ENCODE measurements at places on chromosomes 2 and 18.

- no peak for DNase-seq
Measured at GRCh38 chr2:120441744-120442471, 96.0 kb downstream of the INHBB start.

DNA sequence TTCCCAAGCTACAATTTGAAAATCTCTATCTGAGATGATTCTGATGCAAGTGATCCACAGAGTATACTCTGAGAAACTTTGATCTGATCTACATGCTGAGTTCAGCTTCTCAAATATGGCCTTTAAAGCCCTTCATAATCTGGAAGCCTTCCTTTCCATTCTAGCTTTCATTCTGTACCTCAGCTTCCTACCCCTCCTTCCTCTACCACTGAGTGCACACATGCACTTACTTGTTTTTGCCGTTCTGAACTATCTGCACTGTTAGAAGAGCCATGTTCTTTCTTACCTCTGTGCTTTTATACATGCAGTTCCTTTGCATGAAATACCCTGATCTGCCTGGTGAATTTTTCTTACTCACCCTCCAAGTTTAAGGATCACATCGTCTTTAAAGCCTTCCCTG lies 25.0 kb downstream of the REL start:
- no peak for DNase-seq

- DNase-seq = no peak
Measured at GRCh38 chr2:239889641-239890121, 135.5 kb downstream of the NDUFA10 start.

- no peak for DNase-seq
Measured at GRCh38 chr2:118817469-118817868, 30.0 kb downstream of the EN1 start.

DNA sequence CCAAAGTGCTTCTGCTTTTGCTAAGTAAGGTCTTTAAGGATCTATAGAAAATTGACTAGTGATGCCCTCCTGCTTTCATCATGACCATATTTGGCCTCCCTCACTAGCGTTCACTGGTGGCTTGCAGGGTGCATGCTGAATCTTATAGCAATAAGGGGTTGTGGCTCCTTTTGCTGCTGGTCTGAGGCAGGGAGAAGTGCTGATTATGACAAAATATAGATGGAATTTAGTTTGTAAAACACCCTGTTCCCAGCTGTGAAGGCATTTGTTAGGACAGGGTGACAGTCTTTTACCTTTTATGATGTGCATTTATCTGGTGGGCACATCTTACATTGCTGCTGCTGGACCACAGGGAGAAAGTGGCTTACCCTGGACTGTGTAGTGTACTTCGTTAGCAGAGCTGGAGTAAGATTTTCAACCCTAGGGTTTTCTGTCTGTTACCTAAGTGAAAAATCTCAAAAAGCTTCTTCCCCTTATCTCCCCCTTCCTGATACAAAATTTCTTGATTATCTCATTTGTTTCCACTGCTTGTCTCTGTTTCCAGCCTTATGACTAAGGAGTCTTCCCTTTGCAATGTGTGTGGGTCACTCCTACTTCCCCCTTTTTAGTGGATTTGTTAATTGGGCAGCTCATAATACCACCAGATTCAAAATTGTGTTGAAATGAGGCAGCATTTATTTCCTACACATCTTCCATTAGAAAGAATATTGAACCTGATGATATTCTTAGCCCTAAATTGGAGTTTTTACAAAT lies 21.2 kb upstream of the RPL37A start:
- DNase-seq = no peak

Data from keratinocyte (primary cell).